ENCODE measurements at places on chromosomes 16 and 17. TPM values are rescaled to one million over a fixed set of nuclear protein-coding genes. Genes with fewer than 3 reads are reported as not detected.

The KCNJ18 gene
- not detected for total RNA-seq

The FBXW10 gene
- total RNA-seq: 0.27 TPM

The TBC1D3B gene
- 11.1 TPM for total RNA-seq

The HSD17B2 gene
- total RNA-seq: 2.9 TPM

The SALL1 gene
- total RNA-seq: not detected

The CDT1 gene
- total RNA-seq: 3.5 TPM

DNA sequence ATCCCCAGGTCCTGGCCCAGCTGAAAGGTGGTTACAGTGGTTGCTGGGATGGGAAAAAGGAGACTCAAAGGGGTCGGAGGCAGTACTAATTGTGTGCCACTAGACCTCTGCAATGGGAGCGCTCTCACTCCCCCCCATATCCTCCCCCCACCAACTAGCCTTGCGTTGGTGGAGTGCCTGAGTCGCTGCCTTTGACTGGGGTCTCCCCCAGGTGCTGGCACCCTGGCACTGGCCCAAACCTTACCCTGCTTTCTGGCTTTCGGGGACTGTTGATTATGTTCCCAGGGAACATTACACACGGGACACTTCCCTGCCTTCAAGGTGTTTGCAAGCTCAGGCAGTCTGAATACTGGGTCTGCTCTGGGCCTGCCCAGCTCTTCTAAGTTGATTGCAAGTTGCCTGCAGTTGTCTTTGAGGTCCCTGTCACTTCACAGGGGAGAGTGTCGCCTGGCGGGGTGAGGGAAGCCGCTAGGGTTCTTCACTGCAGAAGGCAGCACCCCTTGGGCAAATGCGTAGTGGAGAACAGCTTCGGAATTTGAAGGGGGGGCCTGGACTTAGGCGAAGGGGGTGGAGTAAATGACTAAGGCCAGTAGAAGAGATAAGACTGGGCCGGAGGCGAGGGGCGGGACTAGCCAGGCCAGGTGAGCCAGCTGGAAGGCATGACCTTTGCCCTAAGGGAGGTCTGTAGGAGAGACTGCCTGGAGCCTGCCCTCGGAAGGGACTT lies 98.0 kb downstream of the RAB11FIP4 start:
- H3K4me1 ChIP-seq: peaks cover 71% of the 10 kb centered on the region
- peak; percentile 78 for DNase-seq

GRCh38 chr16:68717684-68718083 lies 19.4 kb upstream of the CDH1 start:
- no peak overlapping the region for H3K4me3 ChIP-seq
- no peak overlapping the region for H3K27ac ChIP-seq
- H3K27me3 ChIP-seq: no peaks in the 10 kb centered on the region
- no peaks in the 10 kb centered on the region for H3K36me3 ChIP-seq
- DNase-seq: no peak
- no peaks in the 10 kb centered on the region for H3K4me1 ChIP-seq

DNA sequence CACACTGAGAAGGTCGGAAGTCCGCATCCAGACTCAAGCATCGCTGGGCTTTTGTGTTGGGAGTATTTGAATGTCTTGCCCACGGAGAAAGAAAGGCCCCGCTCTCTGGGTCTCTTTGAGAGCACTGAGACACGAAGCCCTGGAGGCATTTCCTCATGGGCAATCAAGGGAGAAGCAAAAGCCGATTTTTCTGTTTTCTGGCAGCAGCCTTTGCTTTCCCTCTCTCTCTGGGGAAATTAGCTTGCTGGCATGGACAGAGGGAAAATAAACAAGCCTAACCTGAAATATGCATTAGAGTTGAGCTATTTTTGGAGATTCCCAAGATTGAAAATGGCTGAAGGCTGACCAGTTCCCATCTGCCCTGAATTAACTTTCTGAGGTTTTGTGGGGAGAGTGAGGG lies 238.7 kb downstream of the HAPSTR1 start:
- DNase-seq: no peak
- H3K27ac ChIP-seq: no peak overlapping the region
- no peaks in the 10 kb centered on the region for H3K4me1 ChIP-seq
- no peak overlapping the region for H3K4me3 ChIP-seq
- no peaks in the 10 kb centered on the region for H3K27me3 ChIP-seq

DNA sequence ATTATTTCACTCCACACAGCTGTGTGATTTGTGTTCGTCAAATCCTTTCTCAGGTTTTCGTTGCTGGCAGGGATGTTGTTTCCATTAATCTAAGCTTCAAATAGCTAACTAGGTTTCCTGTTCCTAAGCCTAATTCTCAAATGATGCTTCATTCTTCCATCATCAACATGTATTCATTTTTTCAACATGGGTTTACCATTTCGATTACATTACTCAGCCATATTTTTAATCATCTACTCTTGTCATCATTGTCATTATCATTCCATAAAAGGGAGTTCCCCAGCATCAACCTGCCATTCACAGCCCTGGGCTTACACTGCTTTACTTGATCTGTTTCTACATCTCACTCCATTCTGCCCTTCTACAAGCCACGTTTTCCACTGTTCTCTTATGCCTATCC lies 33.3 kb upstream of the ANKFN1 start:
- no peak for DNase-seq
- no peak overlapping the region for H3K27ac ChIP-seq
- no peaks in the 10 kb centered on the region for H3K27me3 ChIP-seq
- no peak overlapping the region for H3K4me3 ChIP-seq

DNA sequence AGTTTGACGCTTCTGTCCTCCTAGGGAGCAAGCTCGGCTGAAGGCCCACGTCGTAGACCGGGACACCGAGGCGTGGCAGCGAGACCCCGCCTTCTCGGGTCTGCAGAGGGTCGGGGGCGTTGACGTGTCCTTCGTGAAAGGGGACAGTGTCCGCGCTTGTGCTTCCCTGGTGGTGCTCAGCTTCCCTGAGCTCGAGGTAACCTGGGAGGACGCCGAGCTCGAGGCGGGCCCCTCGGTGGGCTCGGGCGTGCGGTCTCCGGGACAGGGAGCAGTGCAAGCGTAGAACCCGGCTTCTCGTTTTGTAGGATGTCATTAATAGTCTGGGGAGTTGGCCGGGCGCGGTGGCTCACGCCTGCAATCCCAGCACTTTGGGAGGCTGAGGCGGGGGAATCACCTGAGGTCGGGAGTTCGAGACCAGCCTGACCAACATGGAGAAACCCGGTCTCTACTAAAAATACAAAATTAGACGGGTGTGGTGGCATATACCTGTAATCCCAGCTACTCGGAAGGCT lies 715 bp downstream of the ENDOV start:
- peak overlapping the region; percentile 97 for H3K27ac ChIP-seq
- DNase-seq: no peak
- H3K4me3 ChIP-seq: peak overlapping the region; percentile 99
- peaks cover 26% of the 10 kb centered on the region for H3K36me3 ChIP-seq

GRCh38 chr17:63041722-63042121 lies 75.7 kb downstream of the TANC2 start:
- no peaks in the 10 kb centered on the region for H3K36me3 ChIP-seq
- no peaks in the 10 kb centered on the region for H3K27me3 ChIP-seq
- H3K4me1 ChIP-seq: peaks cover 16% of the 10 kb centered on the region
- no peak overlapping the region for H3K27ac ChIP-seq

DNA sequence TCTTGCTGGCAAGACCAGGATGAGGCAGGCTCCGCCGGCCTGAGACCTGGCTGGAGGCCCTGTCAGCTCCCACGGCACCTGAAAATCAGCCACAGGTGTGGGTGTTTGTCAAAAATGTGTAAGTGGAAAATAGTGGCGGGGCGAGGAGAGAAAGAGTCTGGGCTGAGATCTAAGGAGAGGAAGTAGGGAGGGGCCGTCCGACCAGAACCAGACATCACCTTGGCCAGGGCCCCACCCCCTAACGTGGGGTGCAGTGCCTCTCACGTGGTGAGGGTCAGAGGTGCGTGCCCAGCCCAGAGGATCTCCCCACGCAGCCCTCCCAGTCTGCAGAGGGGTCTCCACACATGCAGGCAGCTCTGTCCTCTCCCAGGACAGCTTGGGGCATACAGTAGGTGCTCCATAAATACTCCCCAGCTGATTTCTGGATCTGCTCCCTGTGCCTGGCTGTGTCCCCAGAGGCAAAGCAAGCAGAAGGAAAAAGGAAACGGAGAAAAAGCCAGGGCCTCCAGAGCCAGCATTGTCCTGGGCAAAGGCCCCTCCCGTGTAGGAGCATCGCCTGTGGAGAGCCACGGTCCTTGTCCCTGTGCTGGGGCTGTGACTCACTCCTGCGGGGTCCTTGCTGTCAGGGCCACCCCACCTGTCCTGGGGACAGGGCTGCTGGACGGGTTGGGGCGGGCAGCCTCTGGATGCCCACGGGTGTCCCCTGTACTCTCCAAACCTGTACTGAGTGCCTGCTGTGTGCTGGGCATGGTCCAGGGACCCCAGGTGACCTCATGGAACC lies 16.7 kb downstream of the ZFPM1 start:
- no peaks in the 10 kb centered on the region for H3K36me3 ChIP-seq
- no peak for DNase-seq
- no peaks in the 10 kb centered on the region for H3K27me3 ChIP-seq
- no peak overlapping the region for H3K4me3 ChIP-seq
- H3K4me1 ChIP-seq: no peaks in the 10 kb centered on the region
- no peak overlapping the region for H3K27ac ChIP-seq

DNA sequence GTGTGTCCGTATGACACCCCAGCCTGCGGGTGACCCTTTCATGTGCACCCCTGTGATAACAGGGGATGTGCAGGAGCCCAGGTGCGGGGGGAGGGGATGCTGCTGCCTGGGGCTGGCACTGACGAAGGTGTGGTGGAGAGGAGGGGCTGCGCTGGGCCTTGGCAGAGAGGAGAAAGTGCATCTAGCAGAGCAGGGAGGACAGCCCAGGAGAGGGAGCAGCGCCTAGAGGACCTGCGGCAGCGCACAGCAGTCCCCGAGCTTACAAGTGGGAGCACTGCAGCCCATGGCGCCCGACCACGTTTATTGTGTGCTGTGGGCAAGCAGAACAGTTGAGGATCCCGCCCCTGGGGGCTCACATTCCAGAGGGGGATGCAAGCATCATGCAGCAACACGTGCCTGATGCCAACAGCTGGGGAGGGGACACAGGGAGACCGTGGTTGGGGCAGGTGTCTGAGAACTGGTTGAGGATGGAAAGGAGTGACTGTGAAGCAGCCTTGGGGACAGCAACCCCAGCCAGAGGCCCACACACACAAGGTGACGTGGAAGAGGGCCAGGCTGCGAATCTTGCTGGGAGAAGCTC lies 10.9 kb upstream of the SLC7A5 start:
- no peak for DNase-seq
- no peaks in the 10 kb centered on the region for H3K4me1 ChIP-seq
- no peaks in the 10 kb centered on the region for H3K36me3 ChIP-seq
- H3K27ac ChIP-seq: no peak overlapping the region

DNA sequence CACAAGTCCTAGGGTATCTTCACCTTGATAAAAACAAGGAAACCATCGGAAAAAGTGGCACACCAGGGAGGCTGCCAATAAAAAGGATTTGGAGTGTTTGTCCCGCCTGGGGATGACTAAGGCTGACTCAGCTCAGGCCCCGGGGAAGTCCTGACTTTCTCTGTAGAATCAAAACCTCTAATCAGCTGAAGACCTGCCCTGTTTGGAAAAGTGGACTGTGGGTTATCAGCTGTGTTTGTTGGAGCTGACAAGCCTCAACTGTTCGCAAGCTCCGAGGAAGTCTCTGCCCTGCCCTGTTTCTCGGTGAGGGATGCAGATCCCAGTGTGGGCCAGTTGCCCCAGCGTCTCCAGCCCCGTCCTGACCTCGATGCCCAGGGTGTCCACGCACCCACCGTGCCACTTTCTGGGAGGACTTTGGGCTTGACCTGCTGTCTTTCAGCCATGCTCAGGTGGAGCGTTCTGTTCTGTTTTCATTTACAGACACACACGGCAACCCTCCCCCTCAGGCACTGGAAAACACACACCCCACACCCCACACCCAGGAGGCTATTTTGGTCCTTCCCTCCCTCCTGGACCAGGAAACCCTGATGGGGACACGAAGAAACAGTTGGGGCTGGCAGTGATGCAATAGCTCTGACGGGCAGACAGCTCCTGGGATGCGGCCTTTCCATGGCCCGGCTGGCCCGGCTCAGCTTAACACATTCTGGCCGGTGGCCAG lies 27.6 kb upstream of the PITPNA start:
- peaks cover 37% of the 10 kb centered on the region for H3K36me3 ChIP-seq
- peak overlapping the region; percentile 14 for H3K27ac ChIP-seq
- no peak overlapping the region for H3K4me3 ChIP-seq
- DNase-seq: peak; percentile 55
- H3K4me1 ChIP-seq: peaks cover 21% of the 10 kb centered on the region

- DNase-seq: no peak
- H3K36me3 ChIP-seq: no peaks in the 10 kb centered on the region
- H3K27me3 ChIP-seq: no peaks in the 10 kb centered on the region
- no peak overlapping the region for H3K4me3 ChIP-seq
- H3K4me1 ChIP-seq: no peaks in the 10 kb centered on the region
Measured at GRCh38 chr16:11212798-11213196, 43.2 kb downstream of the SOCS1 start.

GRCh38 chr16:71453036-71453435 lies 9.0 kb downstream of the ZNF23 start:
- H3K27ac ChIP-seq: no peak overlapping the region
- no peak for DNase-seq
- H3K27me3 ChIP-seq: no peaks in the 10 kb centered on the region

GRCh38 chr17:12815642-12816141 lies 26.4 kb downstream of the ARHGAP44 start:
- DNase-seq: no peak
- H3K4me1 ChIP-seq: no peaks in the 10 kb centered on the region
- H3K4me3 ChIP-seq: no peak overlapping the region
- no peaks in the 10 kb centered on the region for H3K27me3 ChIP-seq
- H3K36me3 ChIP-seq: no peaks in the 10 kb centered on the region
- no peak overlapping the region for H3K27ac ChIP-seq

- H3K4me1 ChIP-seq: no peaks in the 10 kb centered on the region
- H3K27me3 ChIP-seq: no peaks in the 10 kb centered on the region
- H3K36me3 ChIP-seq: peaks cover 93% of the 10 kb centered on the region
- no peak overlapping the region for H3K4me3 ChIP-seq
Measured at GRCh38 chr16:56480776-56481467, 29.6 kb downstream of the OGFOD1 start.

DNA sequence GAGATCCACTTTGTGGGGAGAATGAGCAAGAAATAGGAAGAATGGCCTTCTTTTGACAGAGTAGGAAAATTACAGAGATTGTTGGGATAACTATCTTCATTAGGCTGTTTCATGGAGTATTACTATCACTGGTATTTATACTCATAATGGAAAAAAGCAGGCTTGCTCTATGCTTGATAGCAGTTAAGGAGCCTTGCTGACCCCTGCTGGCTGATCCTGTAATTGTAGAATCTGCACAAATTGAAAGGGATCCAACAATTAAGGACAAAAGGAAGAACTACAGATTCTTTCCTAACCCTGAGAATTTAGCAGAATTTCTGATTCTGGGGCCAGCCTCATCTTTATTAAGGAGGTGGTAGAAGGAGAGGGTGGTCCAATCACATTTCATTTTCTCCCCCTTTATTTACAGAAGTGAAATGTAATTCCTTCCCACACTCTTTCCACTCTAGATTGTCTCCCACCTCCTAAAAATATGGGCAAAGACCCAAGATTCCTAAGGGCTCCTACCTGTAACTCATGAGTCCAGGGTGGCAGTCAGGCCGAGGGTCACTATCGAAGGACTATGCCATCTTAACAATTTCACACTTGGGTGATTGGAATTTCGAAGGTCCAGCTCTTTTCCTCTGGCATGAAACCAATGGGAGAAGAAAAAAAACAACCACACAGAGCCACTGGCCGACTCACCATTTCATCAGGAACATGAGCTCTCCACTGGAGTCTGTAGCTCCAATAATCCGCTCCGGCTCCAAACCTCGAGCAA lies 26.3 kb downstream of the NFE2L1 start:
- H3K4me3 ChIP-seq: no peak overlapping the region
- no peaks in the 10 kb centered on the region for H3K4me1 ChIP-seq
- H3K27ac ChIP-seq: no peak overlapping the region
- peaks cover 62% of the 10 kb centered on the region for H3K36me3 ChIP-seq
- peak; percentile 65 for DNase-seq
- no peaks in the 10 kb centered on the region for H3K27me3 ChIP-seq

Data from lower lobe of right lung (tissue), 2 donors.